Right kidney (tissue), 9 donors: ENCODE measurements at places on chromosomes 1 and 21.
A peak's percentile ranks its signal among the peaks of the same experiment; 100 is the strongest.

- DNase-seq, result no peak
These were observed 6.6 kb downstream of the PAPPA2 start for GRCh38 chr1:176469450-176470010.

- DNase-seq, result no peak
These were observed 176.8 kb downstream of the ZP4 start for GRCh38 chr1:237713916-237714315.

DNA sequence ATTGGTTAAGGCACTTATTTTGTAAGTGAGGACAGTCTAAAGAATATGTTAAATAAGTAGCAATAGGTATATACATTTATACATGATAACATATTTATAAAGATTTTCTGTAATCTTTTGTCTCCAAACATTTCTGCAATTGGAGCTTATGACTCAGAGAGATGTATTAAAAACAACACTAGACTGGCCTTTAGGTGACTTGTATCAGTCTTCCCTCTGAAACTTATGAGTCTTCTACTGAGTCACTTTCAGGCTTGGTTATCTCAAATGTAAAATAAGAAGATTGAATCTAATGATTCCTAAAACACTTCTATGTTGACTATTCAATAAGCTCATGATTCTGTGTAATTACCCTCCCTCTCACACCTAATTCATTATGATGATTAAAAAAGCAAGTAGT is 672.6 kb upstream of the NEGR1 start:
- no peak for DNase-seq

DNA sequence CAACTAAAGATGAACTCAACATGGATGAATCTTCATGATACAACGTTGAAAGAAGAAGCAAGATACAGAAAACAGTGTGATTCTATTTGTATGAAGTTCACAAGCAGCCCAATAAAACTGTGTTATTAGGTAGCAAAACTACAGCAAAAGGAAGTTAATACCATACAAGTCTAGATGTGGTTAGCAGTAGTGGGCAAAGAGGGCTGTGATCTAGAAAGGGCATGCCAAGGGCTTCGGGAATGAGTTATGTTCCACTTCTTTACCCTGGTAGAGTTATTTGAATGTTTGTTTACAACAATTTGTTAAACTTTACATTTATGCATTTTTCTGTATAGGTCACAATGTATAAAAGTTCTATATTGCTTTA is 9.2 kb downstream of the TNFRSF9 start:
- no peak for DNase-seq

- DNase-seq, result no peak
These were observed 96.0 kb upstream of the TNFSF4 start for GRCh38 chr1:173302890-173303829.

DNA sequence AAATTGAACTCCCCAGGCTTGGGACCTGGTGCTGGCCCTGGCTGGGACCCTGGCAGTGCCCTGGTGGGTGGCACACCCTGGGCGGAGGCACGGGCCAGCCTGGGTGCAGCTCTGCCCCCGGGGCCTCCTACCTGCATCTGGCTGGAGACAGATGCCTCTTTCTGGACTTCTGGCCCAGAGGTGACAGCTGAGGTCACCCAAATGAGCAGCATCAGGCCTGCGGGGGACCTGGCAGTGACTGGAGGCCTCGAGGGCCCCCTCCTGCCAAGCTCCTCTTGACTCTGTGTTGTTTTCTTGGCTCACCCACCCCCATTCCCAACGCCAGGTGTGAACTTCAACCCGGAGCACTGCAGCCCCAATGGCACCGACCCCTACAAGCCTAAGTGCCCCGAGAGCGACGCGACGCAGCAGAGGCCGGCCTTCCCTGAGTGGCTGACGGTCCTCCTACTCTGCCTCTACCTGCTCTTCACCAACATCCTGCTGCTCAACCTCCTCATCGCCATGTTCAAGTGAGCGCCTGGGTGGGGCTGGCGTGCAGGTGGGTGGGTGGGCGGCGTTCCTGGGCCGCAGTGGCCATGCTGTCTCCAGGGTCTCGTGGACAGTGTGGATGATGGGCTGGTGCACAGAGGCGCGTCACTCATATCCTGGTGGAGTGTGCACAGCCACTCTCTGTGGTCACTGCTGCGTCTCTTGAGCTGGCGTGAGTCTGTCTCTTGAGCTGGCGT is 41.6 kb upstream of the LRRC3 start:
- DNase-seq, result no peak

GRCh38 chr1:236140705-236141446 is 1.5 kb upstream of the GPR137B start:
- DNase-seq, result no peak

GRCh38 chr1:13722808-13723360 is 22.9 kb downstream of the PRDM2 start:
- no peak for DNase-seq

GRCh38 chr1:204013052-204013451 is 59.9 kb upstream of the SOX13 start:
- DNase-seq, result no peak

GRCh38 chr1:219782311-219782710 is 146.0 kb downstream of the SLC30A10 start:
- no peak for DNase-seq

DNA sequence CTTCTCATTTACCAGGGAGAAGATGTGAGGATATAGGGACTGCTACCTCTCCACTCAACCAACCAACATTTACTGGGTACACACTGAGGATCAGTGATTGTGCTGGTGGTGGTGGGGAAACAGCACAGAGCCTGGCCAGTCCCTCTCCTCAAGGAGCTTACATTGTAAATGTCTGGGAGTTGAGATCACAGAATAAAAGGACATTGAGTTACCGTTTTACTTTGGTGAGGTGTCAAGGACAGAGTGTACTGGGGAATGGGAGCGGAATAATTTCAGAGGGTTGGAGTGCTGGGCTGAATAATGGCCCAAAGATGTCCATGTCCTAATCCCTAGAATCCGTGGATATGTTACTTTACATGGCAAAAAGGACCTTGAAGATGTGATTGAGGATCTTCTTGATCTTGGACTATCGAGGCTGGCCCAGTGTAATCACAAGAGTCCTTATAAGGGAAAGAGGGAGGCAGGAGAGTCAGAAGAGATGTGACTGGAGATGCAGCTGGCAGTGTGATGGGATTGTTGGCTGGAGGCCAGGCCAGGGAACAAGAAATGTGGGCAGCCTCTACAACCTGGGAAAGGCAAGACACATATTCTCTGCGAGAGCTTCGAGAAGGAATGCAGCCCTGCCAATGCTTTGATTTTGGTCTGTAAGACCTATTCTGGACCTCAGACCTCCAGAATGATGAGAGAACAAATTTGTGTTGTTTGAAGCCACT is 26.6 kb upstream of the RWDD3 start:
- DNase-seq, result no peak

DNA sequence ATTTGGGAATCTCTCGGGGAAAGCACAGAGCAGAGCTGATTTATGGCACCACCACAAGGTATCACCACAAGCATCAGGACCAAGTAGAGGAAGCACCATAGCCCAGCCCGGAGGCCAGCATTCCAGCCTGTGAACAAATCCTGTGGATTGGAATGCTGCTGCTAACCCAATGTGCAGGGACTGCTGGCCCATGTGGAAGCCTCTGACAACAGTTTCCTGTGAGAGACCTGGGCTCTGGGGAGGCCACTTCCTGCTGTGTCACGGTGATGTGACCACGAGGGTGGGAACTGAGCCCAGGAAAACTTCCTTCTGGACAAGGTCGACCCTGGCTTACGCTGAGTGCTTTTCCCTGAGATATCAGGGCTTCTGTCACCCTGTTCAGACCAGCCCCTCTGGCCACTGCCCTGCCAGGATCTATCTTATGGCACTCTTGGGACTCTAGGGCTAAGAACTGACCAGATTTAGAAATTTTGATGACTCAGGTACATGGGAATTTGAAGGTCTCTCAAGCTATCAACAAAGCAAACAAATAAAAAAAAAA is 88.3 kb upstream of the NGF start:
- DNase-seq, result no peak

- DNase-seq, result no peak
These were observed 41.8 kb downstream of the MIS18A start for GRCh38 chr21:32237021-32237420.

- DNase-seq, result peak; percentile 79
These were observed 158.1 kb downstream of the RUNX1 start for GRCh38 chr21:34890724-34891612.

DNA sequence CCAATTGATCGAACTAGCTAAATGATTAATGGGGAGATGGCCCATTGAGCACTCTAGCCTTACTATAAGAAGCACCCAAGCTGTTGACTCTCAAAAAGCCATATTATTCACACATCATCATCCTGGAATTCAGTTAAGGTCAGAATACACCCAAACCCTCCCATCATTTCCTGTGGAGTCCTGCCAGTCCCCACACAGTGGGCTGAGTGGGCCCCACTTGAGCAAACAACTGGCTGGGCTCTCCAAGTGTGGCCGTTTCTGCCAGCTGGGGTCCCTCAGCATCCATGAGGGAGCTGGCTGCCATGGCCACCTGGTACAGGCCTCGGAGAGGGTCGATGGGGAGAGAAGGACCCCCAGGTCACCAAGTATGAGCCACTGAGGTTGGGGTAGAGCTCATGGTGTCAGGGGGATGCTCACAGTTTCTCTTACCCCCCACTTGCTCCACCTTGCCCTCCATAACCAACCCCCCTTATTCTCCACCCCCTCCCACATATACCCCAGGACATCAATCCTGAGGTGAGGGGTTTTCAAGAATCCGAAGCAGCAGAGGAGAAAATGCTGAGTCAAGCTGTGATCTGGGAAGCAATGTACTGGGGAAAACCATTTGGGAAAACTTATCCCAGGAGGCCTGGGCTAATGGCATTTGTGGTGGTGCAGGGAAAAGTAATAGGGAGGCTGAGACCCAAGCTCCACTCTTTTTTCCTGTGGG is 60.3 kb downstream of the UBE2T start:
- no peak for DNase-seq

DNA sequence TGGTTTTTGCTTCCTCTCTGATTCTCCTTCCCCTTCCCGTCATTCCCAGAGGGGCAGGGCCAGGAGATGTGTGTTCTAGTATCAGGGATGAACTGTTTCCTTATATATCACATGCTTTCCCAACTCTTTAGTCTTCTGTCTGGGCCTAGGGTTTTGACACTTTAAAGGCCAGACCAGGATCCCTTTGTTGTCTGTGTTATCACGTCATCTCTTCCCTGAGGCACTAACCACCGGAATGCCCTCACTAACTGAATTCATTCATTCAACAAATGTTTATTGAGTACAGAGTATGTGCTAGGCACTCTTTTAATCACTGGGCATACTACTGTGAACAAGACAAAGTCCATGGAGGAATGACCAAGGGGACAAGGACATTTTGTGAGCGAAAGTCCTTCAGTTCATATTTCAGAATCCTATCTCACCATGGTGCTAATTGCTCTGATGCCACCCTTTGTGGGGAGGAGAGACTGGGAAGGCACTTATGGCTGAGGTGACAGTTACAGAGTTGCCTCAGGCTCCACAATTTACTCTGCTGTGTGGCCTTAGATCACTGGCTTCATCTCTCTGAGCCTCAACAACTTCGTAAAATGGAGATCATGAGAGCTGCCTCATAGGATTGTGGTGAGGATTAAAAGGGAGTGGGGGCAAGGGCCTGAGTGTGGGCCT is 12.0 kb upstream of the ZNF362 start:
- no peak for DNase-seq

- no peak for DNase-seq
These were observed 16.5 kb upstream of the BCAS2 start for GRCh38 chr1:114597949-114598348.

- no peak for DNase-seq
These were observed 2.2 kb upstream of the NBPF1 start for GRCh38 chr1:16615253-16616252.

GRCh38 chr21:44510109-44510507 is 29.9 kb downstream of the KRTAP10-1 start:
- no peak for DNase-seq

- DNase-seq, result peak; percentile 93
These were observed at the start of gene BACE2 for GRCh38 chr21:41167348-41168342. Gene BACE2 (plus strand): TSS chr21:41168160. CDS start chr21:41168264, 104 bp downstream.

DNA sequence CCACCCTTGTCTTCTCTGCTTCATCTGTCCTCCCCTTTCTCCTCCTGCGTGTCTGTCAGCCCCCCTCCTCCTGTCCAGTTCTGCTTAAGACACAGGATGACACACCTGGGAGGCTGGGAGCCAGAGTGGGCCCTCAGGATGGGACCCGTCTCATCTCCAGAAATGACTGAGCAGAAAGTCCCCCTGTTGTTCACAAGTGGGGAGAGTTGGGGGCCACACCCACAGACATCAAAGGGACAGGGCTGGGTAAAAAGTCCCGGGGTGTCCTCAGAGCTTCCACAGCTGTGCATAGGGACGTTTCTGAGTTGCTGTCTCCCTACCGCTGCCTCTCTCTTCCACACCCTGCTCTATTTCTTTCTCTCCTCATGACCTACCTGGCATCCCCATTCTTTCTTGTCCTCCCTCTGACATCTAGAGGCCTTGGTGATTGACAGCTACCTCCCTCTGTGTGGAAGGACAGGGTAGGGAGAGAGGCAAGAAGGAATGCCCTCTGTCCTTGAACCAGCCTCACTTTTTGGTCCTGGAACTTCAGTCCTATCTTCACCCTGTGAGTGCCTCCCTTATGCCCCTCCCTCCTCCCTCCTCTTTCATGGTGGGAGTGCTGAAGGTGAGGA is 19.5 kb upstream of the SH2D2A start:
- DNase-seq, result no peak

- no peak for DNase-seq
These were observed 78.3 kb downstream of the PSMG1 start for GRCh38 chr21:39104911-39105310.

GRCh38 chr1:25624156-25624555 is 7.6 kb downstream of the MAN1C1 start:
- DNase-seq, result no peak

DNA sequence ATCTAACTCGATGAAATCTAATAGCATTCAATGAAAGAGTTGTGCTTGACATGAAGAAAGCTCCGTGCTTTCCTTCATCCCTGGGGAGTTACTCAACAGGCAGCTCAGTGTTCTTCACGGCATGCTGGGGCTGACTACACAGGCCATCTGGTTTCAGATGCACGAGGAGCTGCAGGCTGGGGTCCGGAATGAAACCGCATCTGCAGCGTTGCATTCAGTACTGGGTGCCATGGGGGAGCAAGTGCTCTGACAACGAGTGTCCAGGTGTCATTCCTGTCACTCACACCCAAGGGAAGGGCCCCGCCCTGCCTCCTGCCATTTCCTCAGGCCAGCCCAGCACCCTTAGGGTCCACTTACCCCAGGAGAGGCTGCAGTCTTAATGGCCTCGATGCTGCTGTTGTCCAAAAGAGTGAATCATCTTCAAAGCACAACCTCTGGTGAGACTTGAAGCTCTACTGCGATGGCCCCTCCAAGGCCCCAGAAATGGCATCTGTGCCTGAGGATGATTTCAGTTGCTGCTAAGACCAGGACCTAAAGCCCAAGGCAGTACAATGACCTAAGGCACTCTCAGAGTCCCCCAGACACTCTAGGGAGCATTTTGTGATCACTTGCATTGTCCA is 61.4 kb downstream of the STUM start:
- DNase-seq, result no peak

GRCh38 chr1:96306809-96307560 is 414.6 kb upstream of the PTBP2 start:
- no peak for DNase-seq

- no peak for DNase-seq
These were observed 4.4 kb downstream of the ACBD3 start for GRCh38 chr1:226181996-226182714.

GRCh38 chr1:152125834-152126443 is 10.7 kb upstream of the TCHH start:
- DNase-seq, result no peak
